ENCODE measurements at places on chromosomes 12 and 14.

DNA sequence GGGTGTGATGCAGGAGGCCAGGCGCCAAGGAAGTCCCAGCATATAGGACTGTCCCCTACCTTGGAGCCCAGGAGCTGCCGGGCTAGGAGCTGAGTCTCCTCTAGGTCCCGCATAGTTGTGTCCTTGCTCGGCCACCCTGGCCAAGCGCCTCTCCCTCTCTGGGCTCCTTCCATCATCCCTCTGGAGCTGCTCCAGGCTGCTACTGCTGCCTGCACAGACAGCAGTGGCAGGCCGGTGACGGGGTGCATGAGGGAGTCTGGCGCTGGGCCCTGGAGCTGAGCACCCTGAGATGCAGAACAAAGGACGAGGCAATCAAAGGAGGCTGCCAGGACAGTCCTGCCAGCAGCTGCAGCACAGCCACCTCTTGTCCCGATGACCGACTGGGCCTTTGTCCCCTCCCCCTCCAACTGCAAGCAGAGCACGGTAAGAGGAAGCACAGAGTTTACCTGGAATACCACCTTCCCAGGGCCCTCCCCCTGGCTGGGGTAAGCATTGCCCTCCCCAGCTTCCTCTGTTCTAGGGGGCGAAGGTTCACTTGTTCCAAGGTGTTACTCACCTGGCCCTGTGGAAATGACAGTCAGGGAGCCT is 10.4 kb downstream of the DTX1 start:
- DNase-seq: no peak

- DNase-seq: no peak
These were observed 30.3 kb upstream of the CLIP1 start for GRCh38 chr12:122452701-122453285.

GRCh38 chr12:53300187-53300586 is 692 bp downstream of the MYG1 start:
- DNase-seq: no peak

GRCh38 chr12:22627371-22627770 is 2.4 kb downstream of the ETNK1 start:
- DNase-seq: no peak

DNA sequence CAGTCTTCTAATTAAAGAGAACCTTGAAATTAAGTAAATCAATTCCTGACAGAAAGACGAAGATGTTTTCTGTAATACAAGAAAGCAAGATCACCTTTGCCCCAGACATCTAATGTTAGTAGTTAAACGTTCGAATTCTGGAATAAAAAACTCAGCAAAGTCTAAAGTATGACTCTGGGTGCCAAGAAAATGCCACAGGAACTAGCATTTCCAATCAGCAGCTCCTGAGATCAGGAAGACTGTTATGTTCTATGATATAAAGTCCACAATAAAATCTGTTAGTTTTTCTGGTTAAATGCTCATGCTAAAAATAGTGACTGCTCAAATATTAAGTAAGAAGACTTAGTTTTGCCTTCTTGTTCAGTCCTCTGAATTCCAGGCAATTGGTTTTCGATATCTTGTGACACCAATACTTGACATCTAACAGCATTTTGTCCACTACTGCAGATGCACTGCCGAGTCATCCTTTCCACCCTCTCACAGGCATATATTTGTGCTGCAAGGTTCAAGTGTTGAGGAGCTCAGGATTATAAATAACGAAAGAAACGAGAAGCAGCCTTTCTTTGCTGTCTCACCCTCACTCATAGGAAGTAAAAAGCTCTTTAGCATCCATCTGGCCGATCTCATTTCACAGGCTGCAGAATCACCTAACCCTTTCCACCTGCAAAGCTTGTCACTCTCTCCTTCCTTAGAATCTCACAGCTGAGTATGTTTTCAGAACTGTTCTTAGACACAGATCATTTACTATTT is 32.0 kb downstream of the SSH1 start:
- no peak for DNase-seq

- peak; percentile 47 for DNase-seq
These were observed 146.1 kb upstream of the NCOR2 start for GRCh38 chr12:124713436-124714082.

GRCh38 chr14:73492043-73492552 is 1.4 kb downstream of the RIOX1 start:
- no peak for DNase-seq

GRCh38 chr12:27657296-27657695 is 39.0 kb upstream of the REP15 start:
- no peak for DNase-seq

GRCh38 chr12:52806821-52807543 is 6.9 kb downstream of the KRT4 start:
- no peak for DNase-seq

DNA sequence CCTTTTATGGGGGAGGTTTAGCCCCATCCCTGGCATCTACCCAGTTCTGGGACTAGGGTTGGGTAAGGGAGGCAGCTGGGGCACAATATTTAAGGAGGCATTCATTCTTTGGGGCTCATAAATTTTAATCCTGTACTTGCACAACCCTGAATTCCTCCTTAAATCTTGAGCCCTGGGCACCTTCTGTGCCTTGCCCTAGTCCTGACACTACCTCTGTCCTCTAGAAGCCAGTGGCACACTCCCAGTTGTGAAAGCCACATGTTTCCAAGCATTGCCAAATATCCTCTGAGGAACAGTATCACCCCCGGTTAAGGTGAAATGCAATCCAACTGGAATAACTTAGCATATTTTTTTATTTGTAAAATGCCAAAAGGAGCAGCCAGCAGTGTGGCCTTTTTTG is 36.6 kb downstream of the SLC16A7 start:
- no peak for DNase-seq

DNA sequence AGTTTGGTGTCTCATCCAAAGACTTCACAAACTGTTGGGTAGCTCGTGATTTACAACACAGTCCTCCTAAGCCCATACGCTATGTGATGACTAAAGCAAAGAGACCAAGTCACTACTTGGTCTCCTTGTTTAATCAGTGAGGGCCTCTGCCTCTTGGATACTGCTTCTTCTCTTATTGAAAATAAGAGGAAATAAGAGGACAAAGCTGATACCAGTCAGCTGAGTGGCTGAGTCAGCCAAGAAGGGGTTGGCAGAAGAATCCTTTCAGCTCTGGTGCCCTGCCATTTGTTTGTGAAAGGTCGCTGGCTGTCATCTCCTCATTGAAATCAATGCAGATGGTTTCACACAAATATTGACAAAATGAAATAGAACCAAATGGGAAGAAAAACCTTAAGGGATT is 67.5 kb upstream of the SLC35F4 start:
- DNase-seq: no peak

- peak; percentile 44 for DNase-seq
These were observed 598 bp downstream of the HIF1A start for GRCh38 chr14:61695695-61696527.

DNA sequence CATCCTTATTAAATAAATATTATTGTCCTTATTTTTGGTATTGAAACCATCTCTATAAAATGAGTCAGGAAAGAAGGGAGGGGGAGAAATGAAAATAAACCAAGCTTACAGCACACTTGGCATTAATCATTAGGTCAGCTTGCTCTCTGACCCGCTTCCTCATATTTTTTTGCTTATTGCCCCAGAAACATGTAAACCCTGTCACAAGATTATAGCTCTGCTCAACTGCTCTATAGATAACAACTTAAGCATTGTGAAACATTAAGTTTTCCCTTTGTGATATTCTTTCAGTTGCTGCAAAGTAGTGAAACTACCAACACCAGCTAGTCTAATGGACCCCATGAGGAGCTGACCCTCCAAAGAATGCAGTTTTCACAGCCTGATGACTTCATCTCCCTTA is 819.5 kb downstream of the SLC16A7 start:
- DNase-seq: no peak

DNA sequence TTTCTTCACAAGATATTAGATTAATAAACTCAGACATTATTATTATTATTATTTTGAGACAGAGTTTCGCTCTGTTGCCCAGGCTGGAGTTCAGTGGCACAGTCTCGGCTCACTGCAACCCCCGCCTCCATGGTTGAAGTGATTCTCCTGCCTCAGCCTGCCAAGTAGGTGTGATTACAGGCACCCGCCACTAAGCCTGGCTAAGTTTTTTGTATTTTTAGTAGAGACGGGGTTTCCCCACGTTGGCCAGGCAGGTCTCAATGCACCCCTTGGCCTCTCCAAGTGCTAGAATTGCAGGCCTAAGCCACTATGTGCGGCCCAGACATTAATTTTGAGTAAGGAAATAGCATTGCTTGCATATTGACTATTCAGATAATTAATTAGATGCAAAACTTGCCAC is 554.9 kb upstream of the LRFN5 start:
- DNase-seq: no peak

- DNase-seq: no peak
These were observed 171.6 kb downstream of the CALM1 start for GRCh38 chr14:90568405-90568804.

- no peak for DNase-seq
These were observed 23.7 kb downstream of the PRPF40B start for GRCh38 chr12:49646871-49647654.

DNA sequence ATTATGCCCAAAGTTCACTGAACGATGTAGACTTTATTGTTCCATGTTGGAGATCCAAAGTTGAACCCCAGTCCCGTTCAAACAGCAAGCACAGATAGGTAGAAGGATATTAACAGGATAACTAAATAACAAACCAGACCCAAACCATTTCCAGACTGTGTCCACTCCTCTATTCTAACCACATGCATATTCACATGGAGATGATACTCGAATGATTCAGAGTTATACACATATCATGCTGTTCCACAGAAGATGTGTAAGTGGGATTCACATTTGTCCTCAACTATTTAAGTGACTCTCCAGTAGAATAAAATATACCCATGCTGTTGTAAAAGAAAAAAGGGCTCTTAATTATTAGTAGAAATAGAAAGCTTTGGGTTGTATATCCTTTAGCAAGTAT is 185.9 kb downstream of the ITPR2 start:
- DNase-seq: no peak

GRCh38 chr12:11958221-11959091 is 112.3 kb upstream of the BCL2L14 start:
- no peak for DNase-seq

DNA sequence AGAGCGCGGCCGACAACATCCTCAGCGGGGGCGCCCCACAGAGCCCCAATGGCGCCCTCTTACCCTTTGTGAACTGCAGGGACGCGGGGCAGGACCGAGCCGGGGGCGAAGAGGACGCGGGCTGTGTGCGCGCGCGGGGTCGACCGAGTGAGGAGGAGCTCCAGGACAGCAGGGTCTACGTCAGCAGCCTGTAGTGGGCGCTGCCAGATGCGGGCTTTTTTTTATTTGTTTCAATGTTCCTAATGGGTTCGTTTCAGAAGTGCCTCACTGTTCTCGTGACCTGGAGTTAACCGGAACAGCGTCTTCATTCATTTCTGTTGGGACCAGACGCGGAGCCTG is 103.8 kb upstream of the FKBP4 start:
- peak; percentile 66 for DNase-seq

- DNase-seq: no peak
These were observed 100.0 kb upstream of the ARHGAP5 start for GRCh38 chr14:31977001-31977556.

DNA sequence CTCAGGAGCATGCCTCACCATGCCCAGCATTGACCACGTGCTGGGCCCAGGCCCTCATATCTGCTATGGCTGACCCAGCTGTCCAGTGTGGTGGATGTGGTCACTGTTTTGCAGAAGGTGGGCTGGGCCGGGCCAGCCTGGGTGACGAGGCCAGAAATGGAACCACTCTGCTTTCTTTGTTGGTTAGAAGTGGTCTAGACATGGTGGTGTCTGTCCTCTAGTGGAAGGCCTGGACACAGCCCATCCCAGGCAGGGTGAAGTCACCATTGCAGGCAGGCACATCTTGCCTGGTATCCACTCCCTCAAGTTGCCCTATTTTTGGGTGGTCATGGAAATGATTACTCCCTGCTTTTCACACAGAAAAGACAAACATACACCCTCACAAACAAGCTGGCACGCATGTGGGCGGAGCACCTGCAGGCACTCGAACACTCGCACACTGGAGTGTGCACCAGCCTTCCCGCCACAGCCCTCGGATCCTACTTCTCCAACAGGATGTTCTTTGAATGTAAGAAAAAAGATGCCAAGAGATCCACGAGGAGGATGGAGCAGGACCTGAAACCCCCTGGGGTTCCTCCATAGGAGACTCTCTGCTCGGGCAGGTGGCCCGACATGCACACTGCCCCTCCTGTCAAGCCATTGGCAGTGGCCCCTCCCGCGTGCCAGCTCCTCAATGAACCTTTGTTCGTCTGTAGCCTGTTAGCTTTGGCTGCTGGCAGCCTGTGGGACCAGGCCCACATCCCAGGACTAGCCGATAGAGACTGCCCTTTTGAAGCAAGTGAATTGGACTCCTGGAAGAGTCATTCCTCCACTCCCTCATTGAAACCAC is 38.4 kb downstream of the MLXIP start:
- no peak for DNase-seq

DNA sequence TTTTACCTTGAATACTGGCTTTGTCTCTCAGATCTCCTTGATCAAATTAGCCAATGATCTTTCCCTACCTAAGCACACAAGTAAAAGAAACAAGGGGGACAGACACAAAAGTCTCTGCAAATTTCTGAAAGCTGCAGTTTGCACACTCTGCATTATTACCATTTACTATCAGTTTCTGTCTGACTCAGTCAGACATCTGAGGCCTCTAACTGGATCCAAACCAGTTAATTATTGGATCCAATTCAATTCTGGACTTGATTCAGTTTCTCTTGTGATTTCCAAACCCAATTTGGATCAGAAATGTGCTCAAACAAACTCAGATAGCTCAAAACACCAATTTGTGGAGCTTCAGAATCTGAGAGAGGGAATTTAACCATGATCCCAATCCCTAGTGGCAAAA is 16.6 kb downstream of the SSTR1 start:
- DNase-seq: no peak

- peak; percentile 74 for DNase-seq
These were observed 10.0 kb downstream of the WNT1 start for GRCh38 chr12:48988030-48988649.

- no peak for DNase-seq
These were observed 226.8 kb downstream of the C12orf42 start for GRCh38 chr12:103268831-103269514.

DNA sequence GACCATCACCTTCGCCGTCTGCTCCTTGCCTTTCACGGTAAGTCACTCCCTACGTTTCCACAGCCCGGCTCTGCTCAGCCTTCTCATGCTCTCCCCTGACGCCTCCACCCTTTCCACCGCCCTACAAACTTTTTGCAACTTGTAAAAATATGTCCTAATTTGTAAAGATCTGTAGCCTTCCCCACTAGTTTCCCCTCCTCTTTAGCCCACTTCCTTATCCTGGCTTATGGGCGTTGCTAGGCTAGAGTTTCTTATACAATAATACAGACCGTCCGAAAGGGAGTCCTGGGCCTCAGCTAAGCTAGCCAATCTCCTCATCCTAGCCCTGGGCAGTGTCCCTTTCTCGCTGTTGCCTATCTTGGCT is 1.2 kb downstream of the PTGER2 start:
- DNase-seq: peak; percentile 24

DNA sequence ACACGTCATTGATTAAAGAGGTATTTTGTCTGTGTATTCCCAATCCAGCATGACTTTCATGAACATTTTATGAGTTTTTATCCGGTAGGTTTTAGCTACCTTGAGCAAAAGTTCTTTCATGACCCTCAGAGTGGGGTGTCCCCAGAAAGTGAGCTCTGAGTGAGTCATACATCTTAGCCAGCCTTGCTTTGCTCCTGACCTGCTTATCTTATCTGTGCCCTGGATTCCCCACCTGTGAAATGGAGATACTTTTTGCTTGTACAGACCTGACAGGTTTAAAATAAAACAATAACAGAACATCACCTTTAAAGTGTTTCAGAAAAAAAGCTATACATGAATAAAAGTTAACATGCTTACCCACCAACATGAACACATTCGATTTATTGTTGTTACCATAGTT is 202.8 kb upstream of the SOX5 start:
- DNase-seq: no peak

All from activated CD8-positive, alpha-beta memory T cell treated with anti-CD3 and anti-CD28 coated beads, Interleukin-2, amount 50 U/mL, for 4 hours (primary cell).